ENCODE measurements at places on chromosomes 1 and 21.

- no peak for DNase-seq
These were observed 31.3 kb downstream of the TRIM62 start for GRCh38 chr1:33150522-33150921.

DNA sequence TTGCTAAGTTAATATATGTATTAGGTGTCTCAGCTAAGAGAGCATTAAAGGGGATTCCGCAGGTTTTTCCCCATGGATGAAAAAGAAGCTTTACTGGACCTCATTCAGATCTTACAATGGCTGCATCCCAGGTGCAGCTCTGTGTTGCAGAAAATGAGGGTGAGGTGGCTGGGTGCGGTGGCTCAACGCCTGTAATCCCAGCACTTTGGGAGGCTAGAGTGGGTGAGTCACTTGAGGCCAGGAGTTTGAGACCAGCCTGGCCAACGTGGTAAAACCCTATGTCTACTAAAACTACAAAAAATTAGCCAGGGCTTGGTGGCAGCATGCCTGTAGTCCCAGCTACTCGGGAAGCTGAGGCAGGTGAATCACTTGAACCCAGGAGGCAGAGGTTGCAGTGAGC, 58.5 kb upstream of the MORC3 start:
- DNase-seq: no peak

GRCh38 chr21:43719748-43720538, 1.0 kb downstream of the PDXK start:
- DNase-seq: no peak

- DNase-seq: no peak
These were observed 187.2 kb upstream of the AJAP1 start for GRCh38 chr1:4467241-4467640.

DNA sequence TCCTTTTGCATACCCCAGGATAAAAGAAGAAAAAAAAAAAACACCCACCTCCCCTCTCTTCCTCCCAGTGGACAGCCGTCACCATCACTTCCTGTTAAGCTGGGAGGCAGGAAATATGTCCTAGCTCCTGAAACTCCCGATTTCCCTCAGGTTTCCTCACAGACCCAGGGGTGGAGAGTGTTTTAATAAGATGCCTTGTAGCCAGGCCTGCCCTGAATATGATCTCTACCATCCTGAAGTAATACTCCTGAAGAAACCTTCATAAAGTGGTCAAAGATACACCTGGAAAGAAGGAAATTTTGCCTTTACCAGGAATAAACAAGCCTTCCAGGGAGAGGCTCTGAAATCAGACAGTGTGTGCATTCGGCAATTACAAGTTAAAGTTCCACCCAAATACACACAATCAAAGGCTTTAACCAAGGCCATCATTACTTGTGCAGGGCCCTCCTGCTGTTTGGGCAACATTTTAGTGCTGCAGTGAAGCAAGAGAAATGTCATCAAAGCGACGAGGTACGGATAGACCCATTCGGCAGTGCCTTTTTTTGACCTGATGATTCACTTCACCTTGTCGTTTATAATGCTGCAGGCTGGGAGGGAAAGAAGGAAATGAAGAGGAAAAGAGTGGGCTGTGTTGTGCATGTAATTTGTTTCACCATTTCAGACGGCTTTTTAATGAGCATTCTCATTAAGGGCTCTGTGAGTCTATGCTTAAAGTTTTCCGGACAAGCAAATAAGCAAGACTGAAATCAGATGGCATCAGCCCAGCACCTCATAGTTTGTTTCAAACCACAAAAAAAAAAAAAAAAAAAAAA, 41.0 kb upstream of the RASAL2 start:
- no peak for DNase-seq

DNA sequence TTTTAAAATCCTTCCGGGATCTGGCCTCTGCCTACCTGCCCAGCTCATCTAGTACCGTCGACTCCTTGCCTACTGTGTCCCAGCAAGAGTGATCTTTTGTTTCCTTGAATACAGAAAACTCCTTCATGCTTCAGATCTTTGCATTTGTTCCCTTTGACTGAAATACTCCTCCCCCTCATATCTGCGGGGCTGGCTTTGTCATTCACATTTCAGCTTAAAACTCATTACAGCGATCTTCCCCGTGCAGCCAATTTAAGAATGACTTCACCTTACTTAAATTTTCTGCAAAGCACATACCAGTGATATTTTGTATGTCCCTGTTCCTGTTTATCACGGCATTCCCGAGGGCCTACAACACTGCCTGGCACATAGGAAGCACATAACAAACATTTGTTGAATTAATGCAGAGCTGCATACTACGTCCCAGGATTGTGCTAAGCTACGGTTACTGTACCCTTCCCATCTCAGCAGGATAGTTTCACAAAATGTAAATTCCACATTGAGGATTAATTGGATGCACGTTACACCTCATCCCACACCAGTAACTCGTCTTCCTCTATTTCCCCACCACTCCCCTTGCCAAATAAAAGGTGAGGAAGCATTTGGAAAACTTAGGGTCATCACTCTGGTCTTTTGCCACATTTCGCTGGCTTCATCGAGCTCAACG, 837 bp upstream of the DESI2 start:
- no peak for DNase-seq

GRCh38 chr21:41668051-41668541, 98.8 kb downstream of the RIPK4 start:
- no peak for DNase-seq

DNA sequence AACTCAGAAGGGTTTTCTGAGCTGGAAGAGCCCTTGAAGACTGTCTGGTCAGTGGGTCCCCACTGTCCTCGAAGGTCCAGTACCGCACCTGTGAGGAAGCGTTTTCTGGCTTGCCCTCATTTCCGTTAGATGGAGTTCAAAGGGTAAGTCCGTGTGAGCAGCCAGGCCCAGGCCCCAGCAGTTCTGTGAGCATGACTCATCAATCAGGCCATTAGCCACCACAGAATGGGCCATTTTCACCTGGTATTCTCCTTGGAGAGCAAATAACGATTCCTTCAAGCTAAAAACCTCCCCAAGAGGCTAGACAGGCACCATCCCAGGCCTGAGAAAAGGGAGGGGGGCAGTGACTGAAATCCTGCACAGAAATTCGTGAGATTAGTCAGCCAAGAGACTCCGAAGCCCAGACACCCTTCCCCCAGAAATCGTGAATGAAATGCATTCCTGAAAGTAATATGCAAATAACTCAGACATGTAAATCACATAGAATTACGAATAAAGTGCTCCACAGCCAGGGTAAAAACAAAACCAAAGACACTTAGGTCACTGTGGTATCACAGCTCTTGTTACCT, 66.0 kb downstream of the BCAR3 start:
- DNase-seq: no peak

- DNase-seq: no peak
These were observed 253.9 kb downstream of the USH2A start for GRCh38 chr1:216169351-216169750.

DNA sequence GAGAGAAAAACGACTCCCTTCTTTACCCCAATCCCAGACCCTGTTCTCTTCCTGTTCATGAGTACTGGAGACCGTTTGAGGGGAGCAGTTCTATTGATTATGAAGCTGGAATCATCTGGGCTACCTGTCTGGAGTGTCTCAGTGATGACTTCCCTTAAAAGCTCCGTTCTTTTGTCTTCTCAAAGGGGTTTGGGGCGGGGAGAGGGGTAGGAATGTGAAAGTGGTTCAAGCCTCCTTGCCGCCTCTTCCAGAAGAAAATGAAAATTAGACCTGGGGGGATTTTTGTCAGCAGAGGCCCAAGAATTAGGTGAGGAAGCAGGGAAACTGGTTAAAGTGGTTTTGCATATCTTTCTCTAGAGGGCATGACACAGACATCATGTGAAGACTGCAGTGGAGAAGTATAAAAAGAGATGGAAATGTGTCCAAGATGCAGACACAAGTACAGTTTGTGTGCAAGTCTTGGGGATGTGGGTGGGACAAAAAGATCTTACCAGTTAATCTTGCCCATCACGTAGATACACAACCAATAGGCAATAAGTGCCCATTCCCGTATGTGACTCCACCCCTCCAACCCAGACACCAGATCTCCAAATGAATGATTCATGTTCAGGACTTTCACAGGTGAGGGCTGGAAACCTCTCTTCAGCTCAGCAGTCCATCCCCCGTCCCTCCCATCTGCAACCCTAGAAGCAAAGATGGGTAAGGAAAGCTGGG, 470 bp upstream of the MTMR11 start:
- no peak for DNase-seq

DNA sequence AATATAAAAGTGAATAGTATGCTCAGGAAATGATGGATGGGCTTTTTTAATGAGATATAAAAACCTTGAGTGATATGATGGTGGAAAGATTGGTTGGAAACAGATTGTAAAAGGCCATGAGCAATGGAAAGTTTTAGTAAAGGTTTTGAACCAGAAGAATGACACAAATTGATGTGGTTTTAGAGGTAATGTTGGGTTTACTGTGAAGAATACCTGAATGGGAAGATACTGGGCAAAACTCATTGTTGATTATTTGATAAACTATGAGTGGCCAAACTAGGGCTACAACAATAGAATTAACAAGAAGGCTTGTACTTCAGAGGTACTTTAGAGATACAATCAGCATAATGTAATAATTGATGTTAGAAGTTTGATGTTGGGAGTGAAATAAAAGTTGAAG, 108.5 kb downstream of the PTGS2 start:
- no peak for DNase-seq

DNA sequence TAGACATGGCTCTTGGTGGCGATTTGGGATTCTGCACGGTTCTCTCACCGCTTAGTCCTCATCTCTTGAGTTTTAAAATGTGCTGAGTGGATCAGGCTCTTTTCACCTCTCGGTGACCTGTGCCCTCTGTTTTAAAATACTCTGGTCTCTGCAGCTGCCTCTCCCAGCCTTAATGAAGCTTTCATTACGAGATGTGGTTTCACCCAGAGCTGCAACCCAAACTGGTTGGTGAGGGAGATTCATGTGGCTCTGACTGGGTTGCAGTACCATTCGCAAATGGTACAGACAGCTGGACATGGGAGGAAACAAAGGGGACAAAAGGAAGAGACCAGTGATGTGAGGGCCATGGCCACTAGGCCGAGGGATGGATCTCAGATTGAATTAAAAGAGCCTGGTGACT, 258.9 kb downstream of the ASTN1 start:
- no peak for DNase-seq

DNA sequence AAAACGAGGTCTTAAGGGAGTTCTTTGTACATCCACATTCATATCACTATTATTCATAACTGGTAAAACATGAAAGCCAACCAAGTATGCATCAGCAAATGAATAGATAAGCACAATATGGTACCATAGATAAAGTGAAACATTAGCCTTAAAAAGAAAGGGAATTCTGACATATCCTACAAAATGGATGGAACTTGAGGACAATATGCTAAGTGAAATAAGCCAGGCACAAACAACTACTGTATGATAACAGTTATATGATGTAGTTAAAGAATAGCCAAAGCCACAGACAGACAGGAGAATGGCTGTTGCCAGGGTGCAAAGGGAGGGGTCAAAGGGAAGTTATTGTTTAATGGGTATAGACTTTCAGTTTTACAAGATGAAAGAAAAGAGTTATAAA, 148.9 kb downstream of the EIF4G3 start:
- no peak for DNase-seq

DNA sequence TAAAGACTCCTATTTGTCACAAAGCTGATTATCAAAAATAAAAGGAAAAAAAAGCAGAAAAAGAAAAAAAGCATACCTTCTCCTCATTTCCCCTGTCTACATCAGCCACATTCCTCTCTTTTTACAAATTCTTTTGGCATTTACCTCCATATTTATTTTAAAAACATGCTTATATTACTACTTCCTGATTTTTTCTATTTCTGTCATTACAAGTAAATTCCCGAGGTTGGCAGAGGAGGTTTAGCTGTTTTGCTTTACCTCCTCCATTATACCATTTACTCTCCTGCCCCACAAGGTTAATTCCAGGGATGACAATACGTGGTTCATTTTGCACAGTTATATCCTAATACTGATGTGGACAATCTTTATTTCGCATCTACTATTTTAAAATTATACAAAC, 26.3 kb upstream of the CD34 start:
- DNase-seq: no peak

- DNase-seq: no peak
These were observed 239.0 kb downstream of the LMX1A start for GRCh38 chr1:165117482-165117881.

- no peak for DNase-seq
These were observed 21.3 kb downstream of the NPR1 start for GRCh38 chr1:153699768-153700167.

DNA sequence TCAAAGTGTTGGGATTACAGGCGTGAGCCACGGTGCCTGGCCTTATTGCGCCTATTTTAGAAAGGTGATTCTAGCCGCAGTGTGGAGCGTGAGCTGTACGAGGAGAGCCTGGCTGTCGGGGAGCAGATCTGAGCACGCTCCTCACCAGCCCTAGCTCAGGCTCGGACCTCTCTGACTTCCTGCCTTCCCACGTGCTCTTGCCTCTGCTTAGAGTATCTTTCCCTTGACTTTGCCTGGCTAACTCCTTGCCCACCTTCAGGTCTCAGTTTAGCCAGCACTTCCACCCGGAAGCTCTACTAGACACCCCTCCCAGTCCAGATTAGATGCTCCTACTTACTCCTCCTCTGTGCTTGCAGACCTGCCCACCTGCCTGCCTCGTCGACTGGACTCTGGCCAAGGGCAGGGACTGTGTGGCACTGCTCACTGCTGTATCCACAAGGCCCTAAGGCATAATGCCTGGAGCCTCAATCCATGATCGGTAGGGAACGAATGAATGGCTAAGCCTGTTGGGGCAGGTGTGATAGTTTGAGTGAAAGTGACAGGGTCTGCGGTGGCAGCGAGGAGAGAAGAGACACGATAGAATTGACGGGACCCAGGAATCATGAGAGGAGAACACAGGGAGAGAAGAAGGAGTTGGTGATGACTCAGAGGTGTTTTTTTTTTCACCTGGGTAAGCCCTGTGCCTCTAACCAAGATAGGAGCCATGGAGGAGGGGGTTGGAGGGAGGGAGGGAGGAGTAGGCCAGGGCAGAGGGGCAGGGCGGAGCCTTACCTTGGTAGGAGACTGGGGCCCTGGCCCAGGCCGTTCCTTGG, 28.1 kb upstream of the WASF2 start:
- no peak for DNase-seq

DNA sequence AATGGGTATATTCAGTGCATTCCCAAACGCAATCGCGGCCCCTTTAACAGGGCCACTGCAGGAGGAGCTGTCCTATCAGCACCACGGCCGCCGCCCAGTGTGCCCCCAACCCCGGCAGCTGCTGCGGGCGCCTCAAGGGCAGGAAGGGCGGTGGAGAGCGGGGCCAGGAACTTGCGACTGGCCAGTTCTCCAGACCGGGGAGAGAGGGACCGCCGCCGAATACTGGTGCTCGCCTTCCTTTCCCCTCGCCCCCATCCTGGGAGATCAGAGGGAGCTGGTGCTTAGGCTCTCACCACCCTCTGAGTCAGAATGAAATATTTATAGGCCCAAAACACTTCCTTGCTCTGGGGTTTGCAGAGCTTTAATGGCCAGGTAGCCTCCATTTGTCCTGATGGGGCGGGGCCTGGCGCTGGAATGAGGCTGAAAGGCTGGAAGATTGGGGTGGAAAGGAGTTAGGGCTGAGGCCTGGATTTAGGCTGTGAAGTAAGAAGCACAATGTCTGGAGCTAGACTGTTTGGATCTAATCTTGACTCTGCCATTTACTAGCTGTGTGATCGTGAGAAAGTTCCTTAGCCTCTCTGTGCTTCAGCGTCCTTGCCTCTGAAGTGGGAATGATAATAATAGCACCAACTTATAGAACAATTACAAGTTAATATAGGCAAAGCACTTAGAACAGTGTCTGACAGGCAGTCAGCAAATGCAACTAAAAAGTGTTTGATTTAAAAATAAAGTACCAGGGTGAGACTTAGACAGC, 75.5 kb downstream of the NAV1 start:
- DNase-seq: no peak
